ENCODE measurements at places on chromosomes 3 and 15.

DNA sequence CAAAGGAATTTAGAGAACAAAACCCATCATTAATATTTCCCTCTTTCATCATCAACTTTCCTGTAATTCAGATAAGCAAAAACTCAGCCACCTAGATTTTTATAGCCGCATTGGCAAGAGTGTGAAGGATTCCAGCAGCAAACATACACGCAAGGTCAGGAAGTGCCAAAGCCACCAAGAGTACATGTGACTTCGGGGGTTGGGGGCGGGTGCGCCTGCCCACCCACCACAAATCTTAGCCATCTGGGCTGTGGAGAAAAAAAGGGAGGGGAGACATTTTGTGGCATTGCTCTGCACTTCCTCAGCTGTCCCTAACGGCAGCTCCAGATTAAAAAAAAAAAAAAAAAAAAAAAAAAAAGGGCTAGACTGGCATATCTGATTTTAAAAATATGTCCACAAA, 148.4 kb downstream of the TNIK start:
- no peak for DNase-seq

- DNase-seq: no peak
These were observed 3.1 kb downstream of the ANXA2 start for GRCh38 chr15:60394689-60395097.

GRCh38 chr3:37730383-37730782, 131.3 kb upstream of the CTDSPL start:
- no peak for DNase-seq

DNA sequence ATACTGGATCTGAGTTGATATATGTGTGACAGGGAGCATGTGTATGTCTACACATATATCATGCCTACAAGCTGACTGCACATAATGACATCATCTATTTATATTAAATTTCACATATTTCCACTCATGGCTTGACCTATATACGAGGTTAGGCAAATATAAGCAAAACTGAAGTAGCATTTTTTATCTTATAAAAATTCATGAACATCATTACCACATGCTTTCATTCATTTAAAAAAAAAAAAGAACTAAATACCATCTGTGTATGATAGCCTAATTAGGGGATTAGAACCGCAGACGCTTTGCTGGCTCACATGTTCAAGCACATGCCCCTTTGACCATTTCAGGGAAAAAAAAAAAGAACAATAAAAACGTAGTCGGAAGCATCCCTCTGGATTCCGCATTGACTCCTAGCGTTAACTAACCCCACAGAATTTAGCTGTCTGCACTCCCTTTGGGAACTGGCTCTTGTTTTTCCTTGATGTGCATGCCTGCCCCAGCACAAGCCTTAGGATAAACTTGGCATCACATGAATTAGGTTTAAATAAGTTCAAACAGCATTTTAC, 888.4 kb downstream of the ROBO1 start:
- no peak for DNase-seq

DNA sequence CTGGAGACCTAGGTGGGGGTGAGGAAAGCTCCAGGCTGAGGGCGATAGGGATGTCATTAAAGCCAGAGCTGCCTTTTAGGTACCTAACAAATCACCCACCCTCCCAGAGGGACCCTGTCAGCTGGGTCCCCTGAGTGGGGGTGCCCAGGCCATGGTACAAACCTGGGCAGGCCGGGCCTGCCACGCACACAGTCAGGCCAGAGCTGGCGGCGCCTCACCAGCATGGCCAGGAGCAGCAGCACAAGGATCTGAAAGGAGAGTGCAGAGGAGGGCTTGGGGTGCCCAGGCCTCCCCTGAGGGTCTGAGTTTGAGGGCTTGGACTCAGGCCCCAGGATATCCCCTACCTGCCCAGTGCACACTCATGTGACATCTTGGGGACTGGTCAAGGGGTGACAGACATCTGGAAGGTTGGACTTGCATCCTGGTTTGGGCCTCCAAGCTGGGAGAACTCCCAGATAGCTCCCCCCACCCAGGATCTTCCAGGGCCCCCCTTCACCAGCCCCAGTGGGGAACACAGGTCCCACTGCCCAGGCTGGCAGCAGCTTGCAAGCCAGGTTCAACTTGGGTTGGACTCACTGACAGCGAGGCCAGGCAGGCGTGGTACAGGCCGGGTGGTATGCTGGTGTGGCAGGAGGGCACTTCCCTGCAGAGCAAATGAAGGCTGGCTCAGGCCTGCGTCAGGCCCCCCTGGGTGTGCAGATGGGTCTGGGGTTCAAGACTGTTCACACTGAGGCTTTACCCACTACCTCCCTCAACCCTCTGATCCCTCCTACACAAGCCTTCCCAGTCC, 5.2 kb downstream of the STRA6 start:
- DNase-seq: no peak

- DNase-seq: no peak
These were observed 1.4 kb downstream of the ISLR start for GRCh38 chr15:74174958-74175253.

DNA sequence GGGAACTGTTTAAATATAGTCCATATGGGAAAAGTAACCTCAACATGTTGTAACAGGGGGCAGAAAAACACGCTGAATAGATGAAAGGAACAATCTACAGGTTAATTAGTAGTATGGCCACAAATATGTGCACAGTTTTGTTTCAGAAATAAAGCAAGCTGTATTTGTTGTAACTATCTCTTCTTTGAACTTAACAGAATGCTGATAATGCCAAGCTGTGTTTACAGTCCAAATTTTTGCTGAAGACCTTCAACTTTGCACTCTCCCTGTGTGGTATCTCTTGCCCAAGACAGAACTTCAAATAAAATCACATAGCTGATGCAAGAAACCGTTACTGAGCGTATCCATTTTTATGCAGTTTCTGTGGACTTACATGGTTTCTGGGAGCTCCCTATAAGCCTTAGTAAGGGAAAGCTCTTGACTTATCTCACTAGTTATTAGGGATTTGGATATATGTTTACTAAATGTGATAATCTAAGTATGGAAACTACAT, 425.4 kb upstream of the TPRG1 start:
- no peak for DNase-seq

GRCh38 chr15:89495638-89496145, 691 bp downstream of the RHCG start:
- no peak for DNase-seq

GRCh38 chr3:13517253-13517977, 31.5 kb upstream of the FBLN2 start:
- DNase-seq: no peak

- no peak for DNase-seq
These were observed 174.1 kb downstream of the SATB1 start for GRCh38 chr3:18250991-18251390.

- DNase-seq: no peak
These were observed 42.2 kb upstream of the STT3B start for GRCh38 chr3:31490502-31490901.

DNA sequence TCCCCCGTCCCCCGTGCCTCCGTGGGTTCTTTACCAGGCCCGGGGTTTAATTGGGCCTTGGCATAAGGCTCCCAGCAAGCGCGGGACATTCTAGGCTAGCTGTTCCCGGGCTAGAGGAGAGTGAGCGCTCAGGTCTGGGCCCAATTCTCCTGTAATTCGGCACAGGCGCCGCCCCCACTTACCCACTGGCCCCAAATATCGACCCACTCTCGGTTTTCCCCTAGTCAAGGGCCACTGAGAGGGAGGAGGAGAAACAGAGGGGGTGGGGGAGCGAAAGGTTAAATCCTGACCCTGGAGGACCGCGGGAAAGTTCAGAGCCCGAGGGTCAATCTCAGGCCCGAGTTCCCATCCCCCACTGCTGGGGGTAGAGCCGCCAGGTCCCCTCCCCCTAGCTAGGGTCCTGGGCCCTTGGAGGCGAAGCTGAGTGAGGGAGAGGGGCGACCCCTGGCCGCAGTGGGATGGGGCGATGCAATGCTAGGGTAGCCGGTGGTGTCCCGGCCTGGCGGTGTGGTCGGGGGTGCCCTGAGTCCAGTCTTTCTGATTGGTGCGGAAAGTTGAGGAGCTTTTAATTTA, 8.5 kb upstream of the ONECUT1 start:
- no peak for DNase-seq

- DNase-seq: no peak
These were observed 24.1 kb downstream of the GYG1 start for GRCh38 chr3:149015393-149015792.

GRCh38 chr3:30768703-30769550, 125.5 kb downstream of the GADL1 start:
- peak; percentile 43 for DNase-seq

Measured in T follicular helper cell (primary cell).